ENCODE measurements at places on chromosomes 6 and 20.

GRCh38 chr6:119294984-119295383, 54.6 kb downstream of the MAN1A1 start:
- H3K27ac ChIP-seq, result no peak overlapping the region
- peaks cover 16% of the 10 kb centered on the region for H3K4me1 ChIP-seq
- H3K27me3 ChIP-seq, result no peaks in the 10 kb centered on the region

DNA sequence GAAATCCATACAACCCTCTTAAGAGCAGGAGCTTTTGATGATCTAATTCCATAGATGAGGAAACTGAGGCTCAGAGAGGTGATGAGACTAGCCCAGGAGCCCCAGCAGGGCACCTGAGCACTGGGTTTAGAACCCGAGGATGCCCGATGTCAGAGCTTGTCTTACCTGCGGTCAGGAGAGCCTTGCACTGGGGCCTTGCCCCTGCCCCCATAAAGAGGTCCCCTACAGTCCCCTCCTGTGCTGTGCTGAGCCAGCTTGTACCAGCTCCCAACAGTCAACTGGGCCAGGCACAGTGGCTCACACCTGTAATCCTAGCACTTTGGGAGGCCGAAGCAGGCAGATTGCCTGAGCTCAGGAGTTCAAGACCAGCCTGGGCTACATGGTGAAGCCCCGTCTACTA, 58.6 kb downstream of the RIPOR3 start:
- H3K27ac ChIP-seq, result no peak overlapping the region
- no peaks in the 10 kb centered on the region for H3K36me3 ChIP-seq
- no peaks in the 10 kb centered on the region for H3K27me3 ChIP-seq
- no peaks in the 10 kb centered on the region for H3K4me1 ChIP-seq
- no peak for DNase-seq
- no peak overlapping the region for H3K4me3 ChIP-seq

GRCh38 chr6:142300758-142301650, 803 bp upstream of the ADGRG6 start:
- DNase-seq, result no peak
- H3K27me3 ChIP-seq, result peaks cover 14% of the 10 kb centered on the region
- H3K36me3 ChIP-seq, result no peaks in the 10 kb centered on the region
- peaks cover 6% of the 10 kb centered on the region for H3K4me1 ChIP-seq

- no peaks in the 10 kb centered on the region for H3K4me1 ChIP-seq
- no peak overlapping the region for H3K4me3 ChIP-seq
- H3K36me3 ChIP-seq, result no peaks in the 10 kb centered on the region
- H3K27me3 ChIP-seq, result no peaks in the 10 kb centered on the region
- no peak overlapping the region for H3K27ac ChIP-seq
- DNase-seq, result no peak
These were observed 402.7 kb downstream of the TAF4 start for GRCh38 chr20:61662968-61663331.

All from activated CD8-positive, alpha-beta T cell treated with anti-CD3 and anti-CD28 coated beads for 36 hours (primary cell).